ENCODE measurements at places on chromosomes 7 and 10. TPM values are rescaled to one million over a fixed set of nuclear protein-coding genes. Genes with fewer than 3 reads are reported as not detected.

The DPYSL4 gene
- total RNA-seq = 7.6 TPM

The CXCL12 gene
- 75.3 TPM for total RNA-seq

The HTR7 gene
- total RNA-seq = 8.2 TPM

The PROSER2 gene
- 1.7 TPM for total RNA-seq

The SYT15B gene
- 0.28 TPM for total RNA-seq

The BHLHA15 gene
- 0.77 TPM for total RNA-seq

The CCL24 gene
- total RNA-seq = not detected

The CALHM3 gene
- total RNA-seq = not detected

Data from regular cardiac myocyte (primary cell).